T-cell (primary cell): ENCODE measurements at places on chromosomes 1 and 21.

GRCh38 chr1:56185493-56185892, 393.9 kb downstream of the PLPP3 start:
- no peaks in the 10 kb centered on the region for H3K36me3 ChIP-seq
- no peak overlapping the region for H3K27ac ChIP-seq
- no peak for DNase-seq
- no peaks in the 10 kb centered on the region for H3K27me3 ChIP-seq

DNA sequence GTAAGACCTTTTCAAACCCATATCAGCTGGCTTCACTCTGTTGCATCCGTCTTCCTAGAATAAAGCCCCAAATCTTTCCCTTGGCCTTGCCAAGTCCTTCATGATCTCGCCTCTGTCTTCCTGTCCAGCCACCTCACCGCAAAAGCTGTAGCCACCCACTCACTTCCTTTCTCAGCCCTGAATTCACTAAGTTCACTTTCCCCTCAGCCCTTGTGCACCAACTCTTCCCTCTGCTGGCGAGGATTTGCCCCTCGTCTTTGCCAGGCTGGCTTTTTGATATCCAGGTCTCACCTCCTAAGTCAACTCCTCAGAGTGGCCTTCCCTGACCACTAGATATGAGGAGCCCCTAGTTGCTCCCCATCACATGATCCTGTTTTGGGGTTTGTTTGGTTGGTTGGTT, 3.9 kb upstream of the COL16A1 start:
- no peaks in the 10 kb centered on the region for H3K36me3 ChIP-seq
- peaks cover 5% of the 10 kb centered on the region for H3K27me3 ChIP-seq
- no peaks in the 10 kb centered on the region for H3K4me1 ChIP-seq
- no peak overlapping the region for H3K27ac ChIP-seq
- H3K4me3 ChIP-seq, result no peak overlapping the region
- no peak for DNase-seq

- no peak for DNase-seq
- H3K36me3 ChIP-seq, result no peaks in the 10 kb centered on the region
- peaks cover 30% of the 10 kb centered on the region for H3K27me3 ChIP-seq
- no peak overlapping the region for H3K27ac ChIP-seq
These were observed 1.4 kb downstream of the PPM1J start for GRCh38 chr1:112713466-112714312.

DNA sequence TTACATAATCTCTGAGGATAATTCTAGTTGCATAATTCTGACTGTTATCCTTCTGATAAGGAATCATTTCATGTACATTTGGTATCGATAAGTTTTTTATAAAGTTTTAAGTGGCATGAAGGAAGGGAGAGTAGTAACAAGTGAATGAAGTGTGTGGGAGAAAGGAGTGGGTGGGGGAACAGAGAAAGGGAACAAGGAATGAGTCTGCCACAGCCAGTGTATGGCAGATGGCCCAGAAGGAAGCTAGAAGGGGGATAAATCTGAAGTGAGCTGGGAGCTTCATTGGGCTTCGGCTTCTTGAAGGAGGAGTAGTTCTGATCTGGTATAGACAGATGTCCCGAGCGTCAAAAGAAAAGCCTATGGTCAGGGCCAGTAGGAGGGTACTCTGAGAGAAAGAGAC, 18.6 kb downstream of the ZBTB40 start:
- no peaks in the 10 kb centered on the region for H3K36me3 ChIP-seq
- no peaks in the 10 kb centered on the region for H3K27me3 ChIP-seq
- no peak overlapping the region for H3K4me3 ChIP-seq

DNA sequence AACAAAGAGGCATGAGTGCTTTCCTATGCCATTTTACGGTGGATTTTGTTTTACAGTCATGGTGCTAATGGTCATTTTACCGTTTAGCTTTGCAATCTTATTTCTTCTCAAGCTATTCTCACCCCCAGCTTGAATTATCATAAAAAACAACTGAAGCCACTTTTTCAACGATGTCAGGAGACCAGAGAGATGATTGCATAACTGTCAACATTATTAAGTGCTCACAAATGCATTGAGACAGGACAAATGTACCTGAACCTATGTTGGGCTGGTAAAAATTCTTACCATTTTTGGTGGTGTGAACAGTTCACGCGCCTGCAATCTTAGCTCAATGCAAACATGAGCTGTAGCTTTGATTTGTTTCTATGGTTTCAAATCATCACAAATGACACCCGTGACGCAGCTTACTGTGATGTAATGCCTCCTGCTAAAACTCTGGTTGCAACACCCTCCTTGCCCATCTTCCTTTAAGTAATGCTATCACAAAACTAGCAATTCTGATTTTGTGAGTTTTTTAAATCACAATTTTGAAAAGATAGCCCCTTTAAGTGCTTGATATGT, 104.4 kb downstream of the UCHL5 start:
- peak; percentile 2 for DNase-seq
- H3K27ac ChIP-seq, result no peak overlapping the region
- no peaks in the 10 kb centered on the region for H3K27me3 ChIP-seq
- H3K4me3 ChIP-seq, result no peak overlapping the region
- no peaks in the 10 kb centered on the region for H3K36me3 ChIP-seq

- no peaks in the 10 kb centered on the region for H3K27me3 ChIP-seq
- no peaks in the 10 kb centered on the region for H3K4me1 ChIP-seq
- DNase-seq, result no peak
These were observed 102.5 kb downstream of the LYPLAL1 start for GRCh38 chr1:219276049-219276738.

- H3K4me1 ChIP-seq, result no peaks in the 10 kb centered on the region
- H3K27ac ChIP-seq, result no peak overlapping the region
- H3K4me3 ChIP-seq, result no peak overlapping the region
- H3K27me3 ChIP-seq, result no peaks in the 10 kb centered on the region
- DNase-seq, result no peak
These were observed 41.8 kb upstream of the SLC16A1 start for GRCh38 chr1:112997781-112998180.

DNA sequence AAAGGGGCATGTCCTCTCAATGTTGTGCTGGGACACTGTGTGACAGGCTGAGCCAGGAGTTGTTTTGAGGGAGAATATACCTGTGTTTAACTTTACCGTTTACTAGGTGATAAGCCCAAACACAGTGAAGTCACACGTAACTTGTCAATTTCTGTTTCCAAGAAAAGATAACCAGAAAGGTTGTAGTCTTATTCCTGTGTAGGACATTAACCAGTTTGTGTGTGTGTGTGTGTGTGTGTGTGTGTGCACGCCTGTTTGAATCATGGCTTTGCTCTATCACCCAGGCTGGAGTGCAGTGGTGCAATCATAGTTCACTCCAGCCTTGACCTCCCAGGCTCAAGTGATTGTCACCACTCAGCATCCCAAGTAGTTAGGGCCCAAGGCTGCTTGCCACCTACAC, 83.6 kb downstream of the MRPS6 start:
- H3K27ac ChIP-seq, result no peak overlapping the region
- no peak overlapping the region for H3K4me3 ChIP-seq
- H3K36me3 ChIP-seq, result no peaks in the 10 kb centered on the region
- DNase-seq, result no peak
- peaks cover 8% of the 10 kb centered on the region for H3K4me1 ChIP-seq
- H3K27me3 ChIP-seq, result no peaks in the 10 kb centered on the region

DNA sequence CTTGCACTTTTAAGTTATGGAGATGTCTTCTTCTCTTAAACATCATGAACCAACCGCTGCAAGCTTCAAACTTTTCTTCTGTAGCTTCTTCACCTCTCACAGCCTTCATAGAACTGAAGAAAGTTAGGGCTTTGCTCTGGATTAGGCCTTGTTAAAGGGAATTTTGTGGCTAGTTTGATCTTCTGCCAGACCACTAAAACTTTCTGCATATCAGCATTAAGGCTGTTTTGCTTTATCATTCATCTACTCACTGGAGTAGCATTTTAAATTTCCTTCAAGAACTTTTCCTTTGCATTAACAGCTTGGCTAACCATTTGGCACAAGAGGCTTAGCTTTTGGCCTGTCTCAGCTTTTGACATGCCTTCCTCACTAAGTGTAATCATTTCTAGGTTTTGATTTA, 43.0 kb upstream of the RGL1 start:
- H3K27ac ChIP-seq, result no peak overlapping the region
- no peak for DNase-seq
- no peaks in the 10 kb centered on the region for H3K27me3 ChIP-seq
- H3K4me1 ChIP-seq, result no peaks in the 10 kb centered on the region
- no peak overlapping the region for H3K4me3 ChIP-seq
- H3K36me3 ChIP-seq, result no peaks in the 10 kb centered on the region

DNA sequence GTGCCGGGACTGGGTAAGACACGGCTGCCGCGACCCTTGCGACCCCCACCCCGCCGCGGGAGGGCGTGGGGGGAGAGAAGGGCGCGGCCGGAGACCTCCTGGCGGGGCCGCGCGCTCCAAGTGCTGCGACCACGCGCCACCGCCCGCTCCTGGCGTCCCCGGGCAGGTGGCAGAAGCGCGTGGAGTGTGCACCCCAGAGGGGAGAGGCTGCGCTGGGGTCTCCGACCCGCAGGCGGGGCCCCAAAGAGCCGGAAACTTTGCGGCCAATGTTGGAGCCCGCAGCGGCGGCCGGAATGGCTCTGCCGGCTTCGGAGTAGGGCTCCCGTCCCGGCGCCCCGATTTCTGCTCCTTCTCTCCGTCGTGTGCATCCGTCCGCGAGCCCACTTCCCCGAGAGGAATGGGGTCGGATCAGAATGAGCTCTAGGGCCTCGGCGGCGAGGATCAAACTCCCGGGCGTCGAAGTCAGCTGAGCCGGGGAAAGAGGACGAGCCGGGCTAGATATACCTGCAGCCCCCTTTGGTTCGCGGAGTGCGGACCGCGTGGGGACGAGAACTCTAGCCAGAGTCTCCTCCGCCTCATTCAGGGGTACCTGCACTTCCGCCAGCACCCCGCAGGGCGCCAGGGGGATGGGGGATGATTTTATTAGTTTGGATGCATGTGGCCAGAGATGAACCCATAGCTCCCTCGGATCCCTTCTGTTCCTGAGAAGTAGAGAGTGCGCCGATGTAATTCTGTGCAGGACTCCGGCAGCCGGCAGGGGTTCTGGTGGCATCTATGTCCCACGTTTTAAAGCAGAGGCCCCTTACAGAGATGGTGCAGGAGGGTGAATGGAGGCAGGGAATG, 751 bp downstream of the STUM start:
- peak overlapping the region; percentile 68 for H3K4me3 ChIP-seq
- no peaks in the 10 kb centered on the region for H3K36me3 ChIP-seq
- H3K4me1 ChIP-seq, result peaks cover 8% of the 10 kb centered on the region
- H3K27me3 ChIP-seq, result peaks cover 45% of the 10 kb centered on the region

- peaks cover 16% of the 10 kb centered on the region for H3K4me1 ChIP-seq
- no peak for DNase-seq
- H3K4me3 ChIP-seq, result no peak overlapping the region
- H3K27ac ChIP-seq, result no peak overlapping the region
These were observed 59.2 kb downstream of the NPHP4 start for GRCh38 chr1:5933050-5933449.

DNA sequence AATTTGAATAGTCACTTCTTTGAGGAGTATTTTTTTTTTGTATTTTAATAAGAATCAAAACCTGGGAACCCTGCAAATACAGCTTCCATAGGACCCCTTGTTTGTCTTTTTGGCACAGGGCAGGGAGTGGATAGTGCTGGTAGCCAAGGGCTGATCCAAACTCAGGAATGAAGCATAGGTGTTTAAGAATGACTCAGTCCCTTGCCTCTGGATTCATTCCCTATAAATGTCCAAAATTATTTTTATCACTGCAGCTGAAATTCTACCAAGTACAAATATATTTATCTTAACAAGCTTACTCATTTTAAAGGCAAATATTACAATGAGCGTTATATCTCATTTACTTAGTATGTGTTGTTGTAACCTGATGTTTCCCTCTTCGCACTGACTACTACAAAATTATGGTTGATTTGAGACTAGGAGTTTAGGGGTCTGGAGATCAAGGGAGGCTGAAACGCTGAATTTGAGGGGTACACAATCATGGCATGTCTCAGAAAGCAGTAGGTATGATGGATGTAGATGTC, 278.6 kb upstream of the LYPLAL1 start:
- no peaks in the 10 kb centered on the region for H3K27me3 ChIP-seq
- no peak for DNase-seq
- H3K4me1 ChIP-seq, result no peaks in the 10 kb centered on the region
- H3K27ac ChIP-seq, result no peak overlapping the region
- no peak overlapping the region for H3K4me3 ChIP-seq
